NCI-H1105 (cell line): ENCODE measurements at places on chromosomes 2 and 18.

DNA sequence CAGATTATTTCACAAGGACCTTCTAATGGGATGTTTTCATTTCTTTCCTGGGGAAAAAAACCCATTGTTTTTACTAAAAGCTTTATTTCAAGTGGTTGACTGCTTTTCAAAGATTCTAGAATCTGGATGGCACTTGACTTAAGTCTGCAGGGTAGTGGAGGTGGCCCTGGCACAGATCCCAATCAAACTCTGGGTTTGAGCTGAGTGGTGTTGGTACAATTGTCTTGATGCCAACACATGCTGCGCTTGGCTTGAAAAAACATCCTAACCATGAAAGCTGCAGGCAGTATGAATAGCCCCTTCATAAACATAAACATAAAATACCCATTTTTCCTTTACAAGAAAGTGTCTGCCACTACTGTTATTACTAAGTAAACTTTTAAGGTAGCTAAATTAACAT, 3.6 kb downstream of the PAPOLG start:
- peak; percentile 84 for DNase-seq

DNA sequence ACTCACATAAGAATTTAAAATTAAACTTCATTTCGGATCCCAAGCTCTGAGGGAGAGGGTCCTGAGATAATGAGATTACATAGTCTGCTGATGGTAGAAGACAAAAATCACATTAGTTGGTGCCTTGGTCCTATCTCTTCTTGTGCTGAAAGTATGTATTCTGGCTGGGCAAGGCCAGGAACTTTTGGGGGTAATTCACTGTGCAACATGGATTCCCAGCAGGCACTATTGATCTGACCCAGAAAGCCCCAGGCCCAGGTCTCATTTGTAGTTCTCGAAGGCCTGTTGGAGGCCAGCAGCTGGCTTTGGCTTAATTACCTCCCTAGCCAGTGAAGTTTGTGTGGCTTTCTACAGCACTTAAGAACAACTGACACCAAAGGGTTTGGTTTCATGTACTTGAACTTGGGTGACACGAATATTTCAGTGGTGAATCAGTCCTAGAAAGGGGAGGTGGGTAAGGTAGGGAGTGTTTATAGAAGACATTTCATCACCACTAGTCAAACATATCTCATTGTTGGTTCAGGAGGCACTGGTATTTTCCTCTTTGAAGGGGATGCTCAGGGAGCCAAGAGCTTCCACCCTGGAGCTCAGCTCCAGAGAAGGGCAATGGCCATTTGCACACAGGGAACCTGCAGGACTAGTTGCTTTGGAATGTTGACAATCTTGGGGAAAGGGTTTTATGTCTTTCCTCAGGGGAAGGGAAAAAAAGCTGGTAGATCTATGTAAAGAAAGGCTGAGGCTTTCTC, 217.8 kb downstream of the OSR1 start:
- DNase-seq: no peak

DNA sequence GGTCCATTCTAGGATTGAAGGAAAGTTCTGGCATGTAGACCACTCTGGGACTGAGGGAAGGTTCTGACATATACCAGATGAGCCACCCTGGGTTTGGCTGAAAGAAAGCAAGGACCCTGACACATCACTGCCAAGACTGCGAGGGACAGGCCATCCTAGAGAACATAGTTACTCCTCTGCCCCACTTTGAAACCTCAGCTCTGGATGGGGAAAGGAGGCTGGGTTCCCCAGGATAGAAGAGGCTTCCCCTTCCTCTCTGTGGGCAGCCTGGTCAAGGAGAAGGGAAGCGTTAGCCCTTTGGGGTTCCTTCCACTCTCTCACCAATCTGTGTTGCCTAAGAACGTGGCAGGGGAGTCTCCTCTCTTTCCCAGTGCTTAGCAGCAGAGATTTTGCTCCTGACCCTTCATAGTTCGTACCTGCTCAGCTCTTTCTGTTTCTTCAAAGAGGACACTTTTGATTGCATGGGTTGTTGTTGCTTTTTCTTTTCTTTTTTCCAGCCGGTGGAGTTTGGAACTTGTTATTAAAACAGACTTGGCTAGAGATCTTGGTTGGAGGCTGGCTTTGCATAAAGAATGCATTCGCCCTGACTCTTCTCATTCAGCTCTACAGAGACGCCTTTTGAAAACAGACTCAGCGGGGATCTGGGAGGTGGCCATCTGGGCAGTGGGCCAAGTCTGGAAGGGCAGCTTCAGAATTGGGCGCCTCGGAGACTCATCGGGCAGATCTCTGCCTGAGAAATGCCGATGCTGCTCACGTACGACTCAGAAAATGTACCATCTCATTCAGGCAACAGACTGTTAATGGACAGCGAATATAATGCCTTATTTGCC, 166.1 kb downstream of the CLIP4 start:
- peak; percentile 76 for DNase-seq

- peak; percentile 7 for DNase-seq
Measured at GRCh38 chr2:219104107-219105035, 43.6 kb upstream of the IHH start.

DNA sequence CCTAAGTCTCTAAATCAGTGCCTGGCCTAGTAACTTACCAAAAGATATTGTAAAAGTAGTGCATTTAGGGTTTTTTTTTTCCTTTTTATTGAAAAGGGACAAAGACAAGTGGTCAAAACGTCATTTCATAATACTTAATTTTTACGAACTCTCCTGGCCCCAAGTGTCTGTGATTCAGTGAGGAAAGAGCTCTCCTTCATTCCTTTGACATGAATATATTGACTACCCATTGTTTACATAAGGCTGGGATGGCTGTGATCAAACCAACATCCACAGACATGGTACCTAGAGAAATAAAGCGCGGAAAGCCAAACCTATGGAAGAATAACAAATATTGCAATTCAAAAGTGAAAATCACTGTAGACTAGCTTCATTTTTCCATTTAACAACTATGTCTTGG, 198.4 kb downstream of the BABAM2 start:
- DNase-seq: no peak

DNA sequence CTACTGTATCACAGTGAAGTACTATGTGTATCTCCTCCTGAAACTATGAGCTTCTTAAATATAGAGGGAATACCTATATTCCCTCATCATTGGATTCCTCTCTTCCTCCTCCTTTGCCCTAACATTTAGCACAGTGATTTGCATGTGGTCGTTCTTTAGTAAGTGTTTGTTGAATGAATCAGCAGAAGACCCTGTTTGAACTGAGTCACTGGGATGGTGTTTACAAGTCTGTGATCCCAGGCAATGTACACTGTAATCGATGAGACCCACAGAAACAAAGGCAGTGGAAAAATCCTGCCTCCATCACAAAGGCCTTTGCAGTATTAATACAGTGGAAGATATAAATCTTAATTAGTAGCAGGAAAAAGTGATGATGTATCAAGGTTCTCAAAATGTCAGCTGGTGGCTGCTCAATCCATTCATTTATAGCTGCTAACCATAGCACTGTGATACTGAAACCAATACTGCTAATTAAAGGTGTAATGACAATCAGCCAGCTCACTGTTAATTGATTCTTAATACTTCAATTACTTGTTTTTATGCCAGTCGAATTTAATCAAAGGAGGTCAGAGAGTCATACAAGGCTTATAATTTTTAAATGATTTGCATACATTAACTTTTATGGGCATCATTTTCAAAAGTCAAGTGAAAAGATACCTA, 20.8 kb upstream of the MYO3B start:
- DNase-seq: no peak

- DNase-seq: no peak
Measured at GRCh38 chr2:187013058-187013457, 164.1 kb upstream of the ZSWIM2 start.

DNA sequence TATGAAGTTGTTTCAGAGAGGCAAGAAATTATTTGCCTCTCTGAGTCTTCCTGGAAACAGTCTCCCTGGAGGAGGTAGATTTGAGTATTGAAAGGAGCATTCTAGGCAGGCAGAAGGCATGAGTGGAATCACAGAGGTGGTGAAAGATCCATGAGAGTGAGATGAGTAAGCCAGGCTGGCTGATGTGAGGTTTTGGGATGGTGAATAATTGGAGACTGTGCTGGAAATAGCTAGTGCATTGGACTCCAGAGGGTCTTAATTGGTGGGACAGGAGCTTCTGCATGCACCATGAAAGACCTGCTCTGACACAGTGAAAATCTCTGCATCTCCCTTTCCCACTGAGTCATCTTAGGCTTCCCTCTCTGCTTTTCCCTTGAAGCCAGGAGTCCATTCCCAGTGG, 46.3 kb downstream of the CDC42EP3 start:
- no peak for DNase-seq
